Stimulated activated CD8-positive, alpha-beta memory T cell treated with anti-CD3 and anti-CD28 coated beads, Interleukin-7, amount 100 ng/mL, for 24 hours (primary cell): ENCODE measurements at places on chromosomes 6 and 20.

DNA sequence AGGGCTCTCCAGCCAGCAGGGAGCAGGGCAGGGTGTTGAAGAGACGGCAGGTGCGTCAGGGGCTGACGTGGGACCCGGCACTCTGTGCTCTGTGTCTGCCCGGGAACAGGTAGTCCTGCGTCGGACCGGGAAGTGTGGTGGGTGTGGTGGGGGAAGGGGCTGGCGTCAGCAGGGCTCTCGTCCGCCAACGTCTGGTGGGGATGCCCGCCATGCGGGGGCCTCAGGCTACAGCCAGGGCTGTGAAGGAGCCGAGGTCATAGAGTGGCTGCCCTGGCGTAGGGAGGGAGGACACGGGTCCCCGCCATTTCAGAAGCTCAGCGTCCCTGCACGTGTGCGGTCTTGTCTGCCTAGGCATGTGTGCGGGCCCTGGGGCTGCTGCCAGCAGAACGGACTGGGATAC, 25.3 kb downstream of the DNAJC5 start:
- no peak for DNase-seq

DNA sequence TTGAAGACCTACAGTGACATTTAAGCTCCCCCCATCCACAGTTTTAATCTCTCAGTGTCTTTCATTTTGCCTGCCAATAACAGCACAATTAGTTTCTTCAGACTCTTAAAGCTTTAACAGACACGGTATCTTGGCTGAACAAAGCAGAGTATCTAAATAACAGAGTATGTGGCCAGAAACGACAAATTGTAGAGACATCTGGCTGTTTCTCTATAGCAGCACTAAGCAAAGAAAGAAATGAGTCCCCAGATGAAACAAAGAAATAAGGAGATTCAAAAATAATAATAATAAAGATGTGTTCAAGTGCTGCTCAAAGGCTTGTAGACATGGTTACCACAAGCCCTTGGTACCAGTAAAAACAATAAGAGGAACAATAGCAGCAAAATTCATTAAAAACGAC, 97.8 kb upstream of the HDAC2 start:
- DNase-seq, result no peak

GRCh38 chr6:119980802-119981201, 631.2 kb upstream of the MAN1A1 start:
- no peak for DNase-seq

DNA sequence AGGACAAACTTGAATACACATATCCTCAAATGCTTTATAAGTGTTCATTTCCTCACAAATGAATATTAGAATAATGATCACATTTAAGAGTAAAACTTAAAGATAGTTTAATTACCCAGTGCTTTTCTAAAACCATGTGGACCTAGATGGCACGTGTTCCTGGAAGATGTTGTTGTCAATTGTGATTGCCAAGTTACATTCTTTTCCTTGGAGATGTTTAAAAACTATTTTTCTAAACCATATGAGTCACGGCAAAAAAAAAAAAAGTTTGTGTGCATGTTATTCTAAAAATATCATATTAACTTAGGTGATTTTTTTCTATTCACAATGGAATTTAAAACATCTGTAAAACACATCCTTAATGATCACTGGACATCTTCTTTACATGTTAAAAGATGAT, 51.1 kb downstream of the RCAN2 start:
- no peak for DNase-seq

- DNase-seq, result peak; percentile 75
Observed at GRCh38 chr6:45710304-45710821, 305.3 kb downstream of the CLIC5 start.

DNA sequence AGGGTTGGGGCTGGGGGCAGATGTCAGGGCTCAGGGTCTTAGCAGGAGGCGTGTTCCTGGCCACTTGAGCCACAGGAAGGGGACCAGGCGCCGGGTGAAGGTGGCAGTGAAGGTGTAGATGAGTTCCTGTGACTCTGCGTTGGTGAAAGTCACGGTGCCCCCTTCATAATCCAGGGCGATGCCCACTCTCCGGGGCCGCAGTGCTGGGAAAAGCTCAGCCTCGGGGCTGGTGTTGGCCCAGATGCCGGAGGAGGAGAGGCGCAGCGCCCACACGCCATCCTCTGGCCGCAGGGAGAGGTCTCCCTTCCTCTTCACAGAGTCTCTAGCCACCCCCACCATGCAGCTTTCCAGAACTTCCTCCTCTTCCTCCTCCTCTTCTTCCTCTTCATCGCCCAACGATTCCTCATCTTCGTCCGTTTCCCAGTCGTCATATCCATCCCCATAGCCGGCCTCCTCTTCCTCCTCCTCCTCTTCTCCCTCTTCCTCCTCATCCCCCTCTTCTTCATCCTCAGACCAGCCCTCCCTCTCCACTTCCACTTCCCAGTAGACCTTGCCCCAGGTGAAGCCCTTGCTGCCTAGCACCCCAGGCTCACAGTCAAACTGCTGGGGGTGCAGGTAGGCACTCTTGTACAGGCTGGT, 22.6 kb downstream of the TRIM15 start:
- no peak for DNase-seq

- DNase-seq, result no peak
Observed at GRCh38 chr6:3926150-3926482, 76.9 kb downstream of the FAM50B start.

DNA sequence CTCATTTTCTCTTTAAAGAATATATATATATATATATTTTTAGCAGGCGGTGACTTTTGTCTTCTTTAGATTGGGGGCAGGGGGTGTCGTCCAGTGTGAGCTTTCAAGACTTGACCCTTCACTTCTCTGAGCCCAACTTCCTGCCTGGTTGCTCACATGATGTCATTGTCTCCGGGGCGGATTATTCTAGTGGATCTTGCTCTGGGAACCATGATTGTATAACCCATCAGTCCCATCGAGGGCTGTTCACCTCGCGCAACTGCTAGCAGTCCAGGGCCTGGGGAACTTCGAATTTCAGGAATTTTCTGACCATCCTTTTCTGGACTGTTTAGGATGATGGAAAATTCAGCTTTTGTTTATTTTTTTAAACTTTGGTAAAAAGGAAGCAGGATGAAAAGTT, 1.0 kb downstream of the IGF2R start:
- no peak for DNase-seq

DNA sequence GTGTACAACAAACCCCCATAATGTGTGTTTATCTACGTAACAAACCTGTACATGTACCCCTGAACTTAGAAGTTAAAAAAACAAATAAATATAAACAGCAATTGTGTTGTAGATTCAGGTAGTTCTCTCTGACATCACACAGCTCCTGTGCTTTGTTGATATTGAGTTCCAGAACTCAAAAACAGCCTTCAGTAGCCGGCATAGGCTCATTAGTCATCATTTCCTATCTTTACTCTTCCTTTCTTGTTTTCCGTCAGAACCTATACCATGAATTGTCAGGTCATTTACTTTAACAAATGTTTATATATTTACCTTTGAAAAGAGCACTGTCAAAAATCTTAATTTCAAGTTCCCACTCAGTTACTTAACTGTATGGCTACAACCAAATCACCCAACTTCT, 88.8 kb downstream of the ADTRP start:
- no peak for DNase-seq

DNA sequence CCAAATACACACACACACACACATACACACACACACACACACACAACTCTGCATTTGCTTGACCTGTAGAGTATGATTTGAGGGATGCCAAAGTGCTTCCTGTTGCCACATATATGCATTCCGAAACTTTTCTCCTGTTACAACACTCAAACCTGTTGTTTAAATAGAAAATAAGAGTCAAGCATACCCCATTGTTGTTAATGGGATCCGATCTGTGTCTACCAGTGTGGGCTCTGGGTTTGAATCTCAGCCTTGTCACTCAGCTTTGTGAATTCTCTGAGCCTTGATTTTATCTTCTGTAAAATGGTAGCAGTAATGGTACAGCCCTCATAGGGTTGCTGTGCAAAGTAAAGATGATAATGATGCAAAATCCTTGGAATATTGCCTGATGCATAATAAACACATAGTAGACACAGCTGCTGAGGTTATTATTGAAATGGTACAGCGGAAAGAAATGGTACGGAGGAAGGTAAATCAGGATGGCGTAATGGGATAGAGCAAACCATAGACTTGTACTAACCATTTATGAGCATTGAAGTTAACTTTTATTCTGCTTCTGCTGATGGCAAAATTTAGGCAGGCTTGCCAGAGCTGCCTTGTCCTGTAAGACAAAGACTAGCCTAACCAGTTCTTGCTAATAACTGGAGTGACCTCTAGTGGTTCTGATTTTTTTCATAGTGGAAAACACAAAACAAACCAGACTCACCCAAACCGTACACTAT, 113.5 kb upstream of the PHACTR1 start:
- no peak for DNase-seq

- DNase-seq, result no peak
Observed at GRCh38 chr20:51171141-51171540, 148.2 kb upstream of the KCNG1 start.

GRCh38 chr6:170007468-170008293, 256.3 kb downstream of the ERMARD start:
- no peak for DNase-seq

GRCh38 chr6:149940672-149940982, 1.2 kb upstream of the ULBP2 start:
- no peak for DNase-seq

GRCh38 chr20:906001-906520, 10.1 kb downstream of the ANGPT4 start:
- DNase-seq, result no peak

DNA sequence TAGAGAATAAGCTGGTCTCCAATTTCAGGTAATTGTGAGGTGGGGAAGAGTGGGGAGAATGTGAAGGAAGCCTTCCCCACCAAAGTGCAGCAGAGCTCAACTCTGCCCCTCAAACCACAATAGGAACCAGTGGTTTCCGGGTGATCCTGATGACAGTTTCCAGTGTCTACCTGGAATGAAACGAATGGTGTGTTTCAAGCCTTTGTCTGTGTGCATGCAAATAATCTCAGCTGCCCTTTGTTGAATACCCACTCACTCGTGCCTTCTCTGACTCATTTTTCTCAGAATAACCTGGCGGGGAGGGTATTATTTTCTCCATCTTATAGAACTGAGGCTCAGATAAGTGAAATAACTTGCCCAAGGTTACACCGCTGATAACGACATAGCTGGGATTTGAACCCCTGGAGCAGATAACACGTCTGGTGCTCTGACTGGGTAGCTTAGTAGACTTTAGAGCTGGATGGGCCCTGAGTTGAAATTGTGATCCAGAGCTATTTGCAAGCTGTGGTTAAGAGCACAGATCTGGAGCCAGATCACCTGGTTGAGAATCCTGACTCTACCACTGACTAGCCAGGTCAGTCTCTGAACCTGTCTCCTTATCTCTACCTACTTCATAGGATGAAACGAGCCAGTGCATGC, 85.1 kb downstream of the EYA2 start:
- no peak for DNase-seq

DNA sequence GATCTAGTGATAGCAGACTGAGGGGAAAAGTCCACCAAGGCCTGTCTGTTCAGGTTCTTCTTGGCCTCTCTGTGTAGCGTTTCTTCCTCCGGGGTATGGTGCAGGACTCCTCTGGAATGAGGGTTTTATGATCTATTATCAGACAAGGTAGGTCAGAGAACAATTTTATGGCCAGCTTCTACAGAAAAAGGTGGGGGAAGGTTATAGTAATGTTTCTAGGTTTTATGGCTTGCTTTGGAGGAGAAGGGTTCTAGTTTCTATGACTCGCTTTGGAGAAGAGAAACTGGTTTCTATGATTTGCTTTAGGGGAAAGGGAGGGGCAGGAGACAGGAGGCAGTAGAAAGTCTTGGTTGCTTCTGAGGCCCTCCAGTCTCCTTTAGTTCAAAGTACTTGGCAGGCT, 144.8 kb upstream of the LAMA2 start:
- DNase-seq, result no peak

- DNase-seq, result no peak
Observed at GRCh38 chr20:14360416-14360815, 23.0 kb upstream of the FLRT3 start.
